ENCODE measurements at places on chromosomes 2 and 18.

GRCh38 chr18:36107477-36107876, 21.7 kb downstream of the SLC39A6 start:
- no peak for DNase-seq

DNA sequence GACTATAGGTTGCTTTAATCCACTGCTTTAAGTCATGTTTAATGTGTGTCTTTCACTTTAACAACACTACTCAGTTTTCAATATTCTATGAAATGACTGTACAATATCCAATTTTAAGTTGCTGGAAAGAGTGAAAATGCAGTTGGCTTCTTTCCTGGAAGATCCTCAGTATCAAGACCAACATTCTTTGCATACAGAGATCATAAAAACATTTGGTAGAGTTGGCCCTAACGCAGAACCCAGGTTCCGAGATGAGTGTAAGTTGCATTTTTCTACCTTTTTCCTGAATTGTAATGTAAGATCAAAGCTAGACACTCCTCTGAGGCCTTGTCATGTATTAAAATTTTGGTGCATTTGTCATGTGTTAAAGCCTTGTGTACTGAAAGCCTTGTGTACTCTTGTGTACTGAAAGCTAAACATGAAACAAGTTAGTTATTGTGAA, 42.9 kb upstream of the TNFRSF11A start:
- DNase-seq, result no peak

DNA sequence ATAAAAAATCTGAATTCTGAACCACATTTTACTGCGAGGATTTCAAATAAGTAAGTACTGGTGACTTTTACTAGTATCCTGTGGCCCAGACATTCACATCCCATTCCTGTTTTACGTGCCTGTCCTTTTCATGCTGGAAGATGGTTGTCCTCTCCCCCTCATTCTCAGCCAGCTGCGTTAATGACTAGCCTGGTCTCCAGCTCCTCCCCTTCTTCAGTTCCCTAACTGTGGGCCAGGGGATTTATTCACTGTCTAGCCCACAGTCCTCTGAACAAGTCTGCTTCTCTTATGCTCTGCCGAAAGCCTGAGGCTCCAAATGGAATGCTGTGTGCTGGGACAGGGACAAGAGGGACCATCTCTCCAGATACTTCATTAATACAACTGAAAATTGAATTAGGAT, 373.9 kb downstream of the PTPRM start:
- DNase-seq, result no peak

DNA sequence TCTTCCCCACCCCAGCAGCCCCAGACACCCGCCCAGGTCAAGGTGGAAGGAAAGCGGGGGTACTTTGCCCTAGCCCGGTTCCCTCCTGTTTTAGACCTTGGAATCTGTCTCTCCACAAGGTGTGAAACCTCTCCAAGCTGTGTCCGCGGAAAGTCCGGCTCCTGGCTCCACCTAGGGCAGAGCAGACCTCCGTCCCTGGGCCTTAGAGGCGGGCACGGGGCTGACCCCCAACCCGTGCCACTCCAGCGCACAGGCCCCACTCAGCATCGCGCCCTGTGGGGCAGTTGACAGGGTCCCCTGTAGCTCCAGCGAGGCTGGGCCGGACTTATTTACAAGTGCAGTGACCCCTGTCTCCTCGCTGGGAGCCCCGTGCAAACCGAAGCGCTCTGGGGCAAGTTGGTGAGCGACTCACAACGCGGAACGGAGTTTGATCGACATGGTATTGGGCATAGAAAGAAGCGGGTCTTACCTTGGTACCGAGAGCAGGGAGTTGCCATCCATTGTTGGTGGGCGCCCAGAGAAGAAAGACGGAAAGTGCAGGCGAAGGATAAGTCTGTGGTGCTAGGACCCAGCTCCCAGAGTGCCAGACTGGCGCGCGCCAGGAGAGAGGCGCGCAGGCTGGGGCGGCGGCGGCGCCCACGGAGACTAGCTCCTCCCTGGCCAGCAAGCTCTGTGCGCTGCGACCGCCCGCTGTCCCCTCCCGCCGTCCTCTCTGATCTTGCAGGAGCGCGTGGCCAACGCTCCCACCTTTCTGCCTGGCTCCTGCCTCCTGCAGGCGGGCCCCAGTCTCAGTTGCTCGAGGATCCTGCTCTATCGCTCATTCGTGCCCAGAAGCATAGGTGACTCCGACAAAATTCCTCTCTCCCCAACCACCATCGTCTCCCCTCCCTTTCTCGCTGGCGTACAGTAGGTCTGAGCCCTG, at the start of gene SPHKAP:
Gene SPHKAP (minus strand): TSS at position 590 of the 922 bp plus-strand sequence. CDS start 89 bp downstream, at position 501.
- no peak for DNase-seq

- no peak for DNase-seq
Measured at GRCh38 chr18:56217406-56217805, 421.0 kb downstream of the TXNL1 start.

- no peak for DNase-seq
Measured at GRCh38 chr2:12918138-12918834, 201.6 kb downstream of the TRIB2 start.

- DNase-seq, result no peak
Measured at GRCh38 chr2:28424799-28425463, 32.3 kb downstream of the FOSL2 start.

DNA sequence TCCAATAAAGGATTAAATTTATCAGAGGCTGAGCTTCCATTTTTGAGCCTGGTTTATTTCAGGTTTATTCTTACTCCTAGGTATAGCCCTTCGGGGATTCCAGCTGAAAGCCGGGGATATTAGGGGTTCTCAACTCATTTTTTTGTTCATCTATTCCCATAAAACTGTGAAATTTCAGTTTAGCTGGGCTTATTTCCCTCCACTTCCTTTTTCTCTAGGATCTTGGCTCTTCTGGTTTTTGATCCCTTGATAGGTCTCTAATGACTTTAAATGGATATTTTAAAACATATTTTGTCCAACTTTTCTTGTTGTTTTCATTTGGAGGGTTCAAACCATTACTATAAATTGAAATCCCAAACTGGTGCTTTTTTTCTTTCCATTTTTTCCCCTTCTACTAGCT, 23.6 kb upstream of the ZNF512 start:
- no peak for DNase-seq

GRCh38 chr18:3874581-3874980, 424.6 kb downstream of the TGIF1 start:
- DNase-seq, result no peak

GRCh38 chr18:48662011-48662661, 123.3 kb downstream of the CTIF start:
- no peak for DNase-seq

DNA sequence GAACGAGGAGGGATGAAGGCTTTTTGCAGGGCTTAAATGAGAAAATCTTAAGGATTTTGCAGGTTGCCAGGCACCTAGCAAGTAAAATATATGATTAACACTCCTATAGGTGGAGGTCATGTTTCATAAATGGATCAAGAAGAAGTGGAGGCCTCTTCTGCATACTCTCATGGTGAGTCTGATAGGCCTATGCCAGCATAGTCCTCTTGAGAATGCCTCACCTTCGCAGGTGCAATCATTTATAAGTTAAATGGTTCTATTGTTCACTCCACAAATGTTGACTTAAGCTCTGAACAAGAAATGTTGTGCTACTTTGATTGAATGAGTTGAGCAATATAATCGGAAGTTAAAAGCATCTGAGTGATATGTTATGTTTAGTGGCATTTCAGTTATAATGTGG, 12.1 kb downstream of the LRRTM1 start:
- DNase-seq, result no peak

- DNase-seq, result no peak
Measured at GRCh38 chr18:70279470-70279869, 9.4 kb upstream of the SOCS6 start.

GRCh38 chr2:60549928-60550177, 3.6 kb downstream of the BCL11A start:
- DNase-seq, result no peak

DNA sequence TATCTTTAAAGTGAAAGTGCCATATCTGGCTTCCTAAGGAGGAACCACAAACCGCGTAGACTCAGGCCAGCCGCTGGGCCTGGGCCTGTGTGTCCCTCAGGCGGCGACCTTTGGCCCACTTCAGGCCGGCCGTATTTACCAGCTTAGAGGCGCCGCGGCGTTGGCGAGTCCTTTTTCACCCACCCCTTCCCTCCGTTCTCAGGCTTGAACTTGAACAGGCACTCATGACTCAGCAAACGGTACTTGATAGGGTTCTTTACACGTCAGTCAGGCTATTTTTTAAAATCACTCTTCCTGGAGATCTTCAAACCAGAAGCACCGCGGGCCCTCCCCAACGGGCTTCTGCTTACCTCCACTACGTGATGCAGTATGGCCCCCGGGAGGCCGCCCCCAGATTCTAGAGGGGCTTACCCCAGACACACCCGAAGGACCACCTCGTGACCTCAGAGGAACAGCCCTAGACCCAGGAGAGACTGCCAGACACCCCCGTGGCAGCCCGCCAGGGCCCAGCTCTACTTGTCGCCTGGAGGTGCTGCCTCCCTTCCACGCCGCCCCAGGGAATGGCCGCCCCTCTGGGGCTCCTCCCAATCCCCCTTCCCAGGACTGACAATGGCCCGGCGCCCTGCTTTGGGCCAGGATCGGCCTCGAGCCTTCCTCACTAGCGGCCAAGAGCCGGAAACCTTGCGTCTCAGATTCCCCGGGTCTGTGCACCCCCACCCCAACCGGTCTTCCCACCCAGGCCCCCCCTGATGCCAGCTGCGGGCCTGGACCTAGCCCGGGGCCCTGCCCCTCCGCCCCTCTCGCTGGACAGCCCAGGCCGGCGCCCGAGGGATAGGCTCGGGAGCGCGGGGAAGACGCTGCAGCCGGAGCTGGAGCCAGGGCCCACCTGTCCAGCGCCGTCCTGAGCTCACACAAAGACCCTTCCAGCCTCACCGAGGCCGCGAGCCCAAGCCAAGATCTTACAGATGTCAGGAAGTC, 33.8 kb upstream of the IMPA2 start:
- DNase-seq, result no peak

- no peak for DNase-seq
Measured at GRCh38 chr2:178592655-178593054, 112.4 kb downstream of the PLEKHA3 start.

DNA sequence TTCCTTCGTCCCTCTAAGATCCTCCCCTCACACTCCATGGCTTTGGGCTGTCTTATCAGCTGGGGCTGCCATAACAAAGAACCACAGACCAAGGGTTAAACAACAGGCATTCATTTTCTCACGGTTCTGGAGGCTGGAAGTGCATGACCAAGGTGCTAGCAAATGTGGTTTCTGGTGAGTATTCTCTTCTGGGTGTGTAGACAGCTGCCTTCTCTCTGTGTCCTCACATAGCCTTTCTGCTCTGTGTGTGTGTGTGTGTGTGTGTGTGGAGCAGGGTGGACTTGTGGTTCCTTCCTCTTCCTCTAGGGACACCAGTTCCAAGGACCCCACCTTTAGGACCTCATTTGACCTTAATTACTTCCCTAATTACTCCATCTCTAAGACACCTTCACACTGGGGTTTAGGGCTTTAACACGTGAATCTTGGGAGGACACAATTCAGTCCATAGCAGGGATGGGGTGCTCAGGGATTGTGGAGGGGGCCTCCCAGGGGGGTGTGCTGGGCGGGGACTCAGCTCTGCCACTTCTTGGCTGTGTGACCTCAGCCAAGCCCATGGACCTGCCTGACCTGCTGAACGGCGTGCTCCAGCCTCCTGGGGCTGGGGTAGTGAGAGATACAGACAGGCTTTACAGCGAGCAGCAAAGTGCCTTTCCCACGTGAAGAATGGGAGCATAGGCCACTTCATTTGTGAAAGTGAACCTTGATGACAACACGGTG, 38.0 kb downstream of the ACKR3 start:
- DNase-seq, result no peak

DNA sequence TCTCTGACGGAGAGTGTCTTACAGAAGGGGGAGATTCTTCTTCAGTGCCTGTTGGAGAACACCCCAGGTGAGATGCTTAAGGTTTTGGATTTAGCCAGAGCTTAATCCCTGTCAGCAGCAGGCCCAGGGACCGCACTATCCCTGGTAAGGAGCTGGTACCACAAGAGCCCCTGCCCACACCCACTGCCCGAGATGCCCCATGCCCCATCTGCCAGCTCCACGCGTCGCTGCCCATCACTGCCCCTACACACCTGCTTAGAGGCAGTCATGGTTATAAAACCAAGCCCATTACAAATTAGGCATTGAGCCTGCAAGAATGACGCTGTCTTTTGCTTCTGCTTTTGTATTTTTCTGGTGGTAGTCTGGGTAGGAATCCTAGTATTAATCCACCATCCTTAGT, 21.7 kb downstream of the CEP68 start:
- DNase-seq, result no peak

DNA sequence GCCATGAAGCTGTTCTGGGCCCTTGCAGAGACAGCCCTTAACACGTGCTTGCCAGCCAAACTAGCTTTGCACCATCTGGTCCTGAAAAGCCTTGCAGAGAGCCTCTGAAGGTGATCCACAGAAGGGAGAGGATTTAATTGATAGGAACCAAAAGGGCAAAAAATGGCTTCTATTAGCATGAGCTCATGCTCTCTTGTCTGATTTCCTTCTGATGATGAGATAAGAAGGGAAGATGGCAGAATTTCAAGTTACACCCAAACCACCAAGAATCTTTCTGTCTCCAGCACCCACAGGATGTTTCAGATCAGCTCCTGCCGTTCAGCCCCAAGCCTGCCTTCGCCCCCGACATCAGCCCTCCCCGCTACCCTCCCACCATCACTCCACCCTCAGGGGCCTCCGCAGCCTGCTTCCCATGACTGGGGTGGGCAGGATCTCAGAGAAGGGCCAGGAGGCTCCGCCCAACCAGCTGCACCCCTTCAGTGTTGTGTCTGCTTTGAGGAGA, 23.4 kb upstream of the GLI2 start:
- no peak for DNase-seq

DNA sequence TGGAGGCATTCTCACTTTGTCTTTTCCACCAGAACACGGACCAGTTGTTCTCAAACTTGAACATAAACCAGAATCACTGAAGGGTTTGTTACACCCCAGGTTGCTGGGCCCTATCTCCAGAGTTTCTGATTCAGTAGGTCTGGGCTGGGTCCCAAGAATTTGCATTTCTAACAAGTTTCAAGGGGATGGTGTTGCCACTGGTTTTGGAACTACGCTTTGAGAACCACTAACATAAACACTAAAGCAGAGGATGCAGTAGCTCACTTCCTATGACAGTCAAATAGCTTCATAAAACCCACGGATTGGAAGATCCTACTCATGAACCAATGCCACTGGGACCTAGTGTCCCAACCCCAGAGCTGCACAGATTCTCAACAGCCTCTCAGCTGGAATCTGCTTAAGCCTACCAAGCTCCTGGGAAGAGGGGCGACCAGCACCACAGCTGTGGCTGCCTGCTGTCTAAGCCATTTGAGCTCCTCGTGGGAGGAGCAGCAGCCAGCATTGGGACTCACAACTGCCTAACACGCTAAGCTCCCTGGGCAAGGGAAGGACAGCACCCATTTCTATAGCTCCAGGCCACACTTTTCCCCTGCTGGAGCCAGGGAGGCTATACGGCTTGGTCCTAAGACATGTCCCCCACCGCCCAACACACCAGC, 62.5 kb downstream of the C1D start:
- DNase-seq, result no peak
